ENCODE measurements at places on chromosomes 2 and 18. TPM values are rescaled to one million over a fixed set of nuclear protein-coding genes. Genes with fewer than 3 reads are reported as not detected.

Gene PCARE
- total RNA-seq, result not detected

Gene HOXD10
- total RNA-seq, result not detected

- no peak for DNase-seq
Measured at GRCh38 chr2:236637686-236638569, 68.3 kb downstream of the ACKR3 start.

DNA sequence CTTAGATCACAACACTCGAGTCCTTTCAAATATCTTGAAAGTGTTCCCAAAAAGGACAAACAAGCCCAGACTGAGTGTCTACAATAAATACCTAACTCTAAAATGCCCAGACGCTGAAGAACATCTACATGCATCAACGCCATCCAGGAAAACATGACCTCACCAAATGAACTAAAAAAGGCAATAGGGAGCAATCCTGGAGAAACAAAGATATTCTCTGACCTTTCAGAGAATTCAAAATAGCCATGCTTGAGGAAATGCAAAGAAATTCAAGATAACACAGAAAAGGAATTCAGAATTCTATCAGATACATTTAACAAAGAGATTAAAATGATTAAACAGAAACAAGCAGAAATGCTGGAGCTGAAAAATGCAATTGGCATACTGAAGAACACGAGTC is 61.2 kb upstream of the CHN1 start:
- DNase-seq, result no peak

DNA sequence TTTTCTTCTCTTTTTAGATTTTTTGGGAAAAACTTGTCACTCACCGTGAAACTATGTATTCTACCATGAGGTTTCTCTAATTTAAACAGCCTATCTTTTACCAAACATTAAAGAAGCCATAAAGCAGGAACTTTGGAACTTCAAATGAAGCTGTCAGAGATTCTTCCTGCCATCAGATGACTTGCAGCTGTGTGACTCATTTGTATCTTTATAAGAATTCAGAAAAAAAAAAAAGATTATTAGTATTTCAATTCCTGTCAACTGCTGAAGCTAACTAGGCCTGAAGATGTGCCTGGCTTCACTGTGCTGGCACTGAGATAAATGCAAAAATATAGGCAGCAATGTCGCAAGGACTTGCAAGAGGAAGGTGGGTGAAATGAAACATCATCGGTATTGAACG is 1399.1 kb upstream of the PIK3C3 start:
- no peak for DNase-seq

Gene GALNT14
- total RNA-seq, result 3.1 TPM

Gene MYO7B
- total RNA-seq, result not detected
